Bone marrow (tissue), 2 donors: ENCODE measurements at places on chromosomes 1 and 21.

DNA sequence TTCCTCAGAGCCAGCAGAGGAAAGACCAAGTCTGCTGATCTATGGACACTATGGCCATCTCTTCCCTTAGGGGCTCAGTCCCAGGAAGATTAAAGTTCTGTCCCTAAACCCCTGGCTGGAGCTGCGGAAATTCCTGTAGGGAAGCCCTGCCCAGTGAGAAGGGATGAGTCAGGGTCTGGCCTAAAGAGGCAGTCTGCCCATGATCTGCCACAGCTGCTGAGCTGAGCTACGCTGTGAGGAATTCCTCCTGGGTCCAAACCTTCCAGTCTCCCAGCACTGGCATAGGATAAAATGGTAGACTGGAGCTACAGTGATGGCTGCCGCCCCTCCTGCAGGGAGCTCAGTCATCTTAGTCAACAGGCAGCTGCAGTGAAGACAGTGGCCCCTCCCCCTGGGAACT is 213.7 kb downstream of the BRINP2 start:
- DNase-seq, result no peak

GRCh38 chr1:50742523-50742922 is 217.5 kb downstream of the FAF1 start:
- DNase-seq, result no peak

GRCh38 chr1:213135572-213135971 is 84.5 kb downstream of the RPS6KC1 start:
- no peak for DNase-seq

DNA sequence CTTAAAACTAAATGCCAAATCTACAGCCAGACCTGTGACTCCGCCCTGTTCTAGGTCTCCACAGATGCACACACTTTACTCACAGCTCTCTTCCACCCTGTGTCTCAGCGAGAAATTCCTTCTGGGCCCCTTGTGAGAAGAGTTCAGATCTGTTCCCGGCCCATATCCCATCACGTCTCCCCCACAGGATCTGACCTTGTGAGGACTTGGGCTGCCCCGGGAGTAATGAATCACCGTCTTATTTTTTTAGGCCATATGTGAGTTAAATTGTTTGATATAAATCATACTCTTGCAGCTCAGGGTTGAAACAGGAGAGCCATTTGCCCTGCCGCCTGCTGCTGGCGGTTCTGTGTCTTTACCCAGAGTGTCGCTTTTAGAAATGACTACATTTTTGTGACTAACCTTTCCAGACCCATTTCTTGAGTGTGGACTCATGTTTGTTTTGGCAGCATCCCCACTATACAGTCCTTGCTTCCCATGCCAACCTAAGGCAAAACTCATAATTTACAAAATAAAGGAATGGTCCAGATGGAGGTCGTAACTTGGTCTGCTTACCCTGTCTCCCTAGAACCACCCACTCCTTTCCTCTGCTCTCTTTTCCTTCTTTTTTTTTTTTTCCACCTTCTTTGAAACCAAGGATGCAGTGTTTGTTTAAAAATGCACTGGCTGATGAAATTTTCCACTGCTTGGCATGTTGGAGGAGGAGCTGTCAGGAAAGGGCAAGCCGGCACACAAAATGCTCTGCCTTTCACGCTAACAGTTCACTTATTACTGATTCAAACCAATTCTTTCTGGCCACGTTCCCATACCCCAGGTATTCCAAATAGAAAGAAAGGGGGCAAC is 98.0 kb upstream of the C1orf105 start:
- DNase-seq, result no peak

GRCh38 chr1:3107201-3107600 is 38.2 kb downstream of the PRDM16 start:
- DNase-seq, result no peak

DNA sequence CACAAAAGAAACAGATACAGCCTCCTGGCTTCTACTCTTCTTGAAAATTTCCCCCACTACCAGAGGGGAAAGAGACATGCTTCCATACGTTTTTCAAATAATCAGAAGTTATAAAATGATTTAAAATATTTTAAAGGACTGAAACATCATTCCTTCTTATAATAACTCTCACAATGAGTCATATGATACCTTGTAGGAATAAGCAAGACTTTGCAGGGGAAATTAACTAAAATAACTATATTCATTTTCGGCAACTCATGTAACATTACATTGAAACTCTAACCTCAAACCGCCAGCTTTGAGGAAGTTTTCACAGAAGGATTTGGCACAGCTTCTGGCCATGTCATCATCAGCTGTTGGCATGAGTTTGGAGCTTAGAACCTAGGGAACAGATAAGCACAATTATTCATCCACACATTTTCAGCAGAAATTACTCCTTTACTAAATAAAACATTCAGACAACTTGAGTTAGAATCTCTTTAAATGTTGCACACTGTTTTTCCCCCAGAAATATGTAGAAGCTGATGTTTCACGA is 85.9 kb downstream of the USP24 start:
- peak; percentile 53 for DNase-seq

DNA sequence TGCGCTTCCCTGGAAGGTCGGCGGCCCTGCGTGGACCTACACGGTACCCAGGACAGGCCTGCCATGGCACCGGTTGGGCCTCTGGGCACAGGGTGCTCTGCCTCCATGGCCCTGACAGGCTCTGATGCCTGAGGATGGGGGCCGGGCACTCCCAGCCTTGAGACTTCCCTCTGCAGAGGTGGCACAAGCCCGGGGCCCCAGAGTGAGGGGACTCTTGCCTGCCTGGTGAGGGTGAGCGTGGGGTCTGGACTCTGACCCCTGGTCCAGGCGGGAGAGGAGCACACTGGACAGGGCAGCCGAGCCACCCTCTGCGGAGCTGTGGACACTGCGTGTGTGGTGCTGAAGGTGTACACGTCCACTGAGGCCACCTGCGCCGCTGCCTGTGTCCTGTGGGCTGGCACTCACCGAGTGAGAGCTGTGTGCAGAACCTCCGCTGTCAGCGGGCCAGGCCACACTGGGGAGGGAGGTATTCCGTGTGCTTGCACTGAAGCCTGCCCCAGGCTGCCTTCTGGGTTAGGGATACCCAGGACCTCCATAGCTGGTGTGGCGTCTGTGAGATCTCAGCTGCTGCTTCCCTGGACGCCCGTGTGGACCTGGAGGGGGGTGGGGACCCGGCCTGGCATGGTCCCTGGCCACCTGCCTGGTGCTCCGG is 10.4 kb downstream of the SKI start:
- DNase-seq, result no peak

GRCh38 chr1:113048064-113048463 is 24.9 kb upstream of the LRIG2 start:
- no peak for DNase-seq

GRCh38 chr1:247961791-247962190 is 3.2 kb upstream of the OR2AK2 start:
- DNase-seq, result no peak

DNA sequence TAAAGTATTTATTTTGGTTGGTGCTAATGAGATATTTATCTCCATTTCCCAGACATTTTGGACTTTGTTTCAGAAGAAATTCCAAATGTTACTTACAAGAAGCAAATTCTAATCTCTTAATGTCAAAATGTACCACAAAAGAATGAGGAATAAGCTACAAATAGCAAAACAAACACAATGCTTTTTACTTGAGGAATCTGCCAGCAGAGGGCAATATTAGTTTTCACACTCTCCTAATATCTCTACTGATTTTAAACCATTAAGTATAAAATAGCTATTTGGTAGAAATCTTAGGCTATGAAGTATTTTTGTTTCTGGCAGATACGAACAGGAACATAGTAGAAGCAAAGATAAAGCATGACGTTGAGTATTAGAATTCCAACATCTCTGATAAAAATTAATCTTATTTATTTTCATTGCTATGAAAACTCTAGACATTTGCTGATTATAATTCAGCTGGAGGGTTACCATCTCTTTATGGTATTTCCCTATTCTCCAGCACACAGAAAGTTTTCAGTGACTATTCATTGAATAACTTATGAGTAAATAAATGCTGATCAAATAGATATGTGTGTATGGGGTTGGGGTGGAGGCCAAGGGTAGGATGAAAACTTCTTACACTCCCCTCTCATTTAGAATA is 13.4 kb upstream of the HMCN1 start:
- no peak for DNase-seq
